ENCODE measurements at places on chromosomes 13 and 19. TPM values are rescaled to one million over a fixed set of nuclear protein-coding genes. Genes with fewer than 3 reads are reported as not detected.

The FXYD3 gene
- not detected for total RNA-seq

GRCh38 chr13:31468114-31468902 lies 268.5 kb downstream of the B3GLCT start:
- no peak for DNase-seq

- DNase-seq = no peak
Observed at GRCh38 chr13:50948601-50949000, 39.0 kb downstream of the RNASEH2B start.

DNA sequence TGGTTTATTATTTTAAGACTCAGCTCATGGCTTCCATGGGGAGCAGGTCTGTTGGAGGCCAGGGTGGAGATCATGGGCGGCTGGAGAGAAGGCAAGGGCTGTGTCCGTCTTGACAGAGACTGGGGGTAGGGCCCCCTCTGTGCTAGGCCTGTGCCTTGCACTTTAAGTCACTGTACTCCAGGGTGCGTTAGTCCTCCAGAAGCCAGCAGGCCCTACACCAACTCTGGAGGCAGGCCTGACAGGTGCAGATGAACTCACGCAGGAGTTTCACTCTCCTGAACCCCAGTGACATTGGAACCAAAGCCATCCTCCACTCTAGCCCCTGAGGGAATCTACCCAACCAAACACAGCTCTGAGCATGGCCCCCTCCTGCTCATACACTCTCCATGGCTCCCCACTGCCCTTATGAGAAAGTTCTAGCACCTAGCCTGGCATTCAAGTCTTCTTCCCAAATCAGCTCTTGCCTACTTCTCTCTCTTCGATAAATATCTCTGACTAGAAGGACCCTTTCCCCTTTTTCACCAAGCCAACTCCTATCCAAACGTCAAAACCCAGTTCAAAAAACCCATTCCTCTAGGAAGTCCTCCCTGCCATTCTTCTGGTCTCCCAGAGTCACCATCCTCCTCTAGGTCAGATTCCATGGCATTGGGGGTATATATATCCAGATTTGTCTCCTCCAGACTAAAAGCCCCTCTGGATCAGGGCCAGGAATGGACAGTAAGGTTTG lies 15.1 kb downstream of the MEF2B start:
- DNase-seq = no peak

- DNase-seq = peak; percentile 70
Observed at GRCh38 chr13:111270765-111271698, 49.4 kb upstream of the TEX29 start.

DNA sequence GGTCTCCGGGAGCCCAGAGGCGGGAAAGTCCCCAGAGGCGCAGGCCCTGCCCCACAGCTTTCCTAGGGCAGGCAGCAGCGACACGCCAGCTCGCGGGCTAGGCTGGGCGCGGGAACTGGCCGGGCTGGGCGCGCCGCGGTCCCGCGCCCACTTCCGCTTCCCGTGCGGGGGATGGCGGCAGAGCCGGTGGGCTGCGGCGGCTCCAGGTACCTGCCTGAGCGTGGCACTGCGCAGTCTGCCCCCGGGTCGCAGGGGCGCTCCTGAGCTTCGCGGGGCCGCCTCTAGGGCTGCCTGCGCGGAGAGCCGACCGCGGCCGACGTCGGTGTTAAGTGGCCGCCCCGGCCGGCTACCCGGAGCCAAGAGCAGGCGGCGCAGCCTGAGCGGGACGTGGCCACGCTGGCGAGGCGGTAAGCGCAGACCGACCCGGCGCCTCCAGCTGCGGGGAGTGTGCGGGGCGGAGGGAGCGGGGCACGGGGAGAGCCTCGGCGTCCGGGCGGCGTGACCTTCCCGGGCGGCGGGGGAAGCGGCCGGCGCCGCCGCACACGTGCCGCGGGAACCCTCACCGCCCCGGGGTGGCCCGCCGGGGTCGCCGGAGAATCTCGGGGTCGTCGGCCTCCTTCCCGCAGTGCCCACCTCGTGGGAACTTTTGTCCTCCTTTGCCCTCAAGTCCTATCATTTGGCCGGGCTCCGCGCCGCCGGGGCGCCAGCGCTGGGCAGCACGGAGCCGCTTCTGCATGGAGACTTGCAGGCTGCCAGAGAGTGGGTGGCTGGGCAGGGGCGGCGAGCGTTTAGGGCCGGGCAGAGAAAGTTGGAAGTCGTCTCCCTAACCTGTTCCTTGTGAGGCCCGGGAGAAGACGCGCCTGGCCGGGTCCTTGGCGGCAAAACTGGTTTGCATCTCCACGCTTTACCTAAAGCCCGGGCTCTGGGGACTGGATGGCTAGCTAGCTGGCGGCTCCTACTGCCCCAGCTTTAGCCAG lies 31.4 kb upstream of the MPHOSPH8 start:
- DNase-seq = no peak
